ENCODE measurements at places on chromosomes 2 and 18.

DNA sequence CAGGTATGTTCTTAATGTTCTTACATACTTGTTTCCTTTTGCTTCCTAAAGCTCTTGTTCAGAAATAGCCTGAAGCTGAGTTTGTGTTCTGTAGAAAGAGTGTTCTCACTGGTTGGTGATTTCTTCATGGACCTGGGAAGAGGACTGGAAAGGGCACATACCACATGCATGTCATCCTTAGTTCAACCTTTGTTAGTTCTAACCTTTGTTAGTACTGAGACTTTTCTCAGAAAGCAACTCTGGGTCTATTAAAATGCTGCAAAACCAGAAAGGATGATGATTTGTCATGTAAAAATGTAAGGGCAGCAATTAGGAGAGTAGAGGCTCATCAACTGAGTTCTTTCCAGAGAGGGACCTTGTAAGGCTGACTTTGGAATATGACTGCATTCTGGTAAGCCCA is 2.5 kb upstream of the FAP start:
- DNase-seq: no peak

GRCh38 chr2:237156031-237156856 is 70.6 kb downstream of the COPS8 start:
- DNase-seq: no peak

- DNase-seq: no peak
Observed at GRCh38 chr2:46492301-46492700, 12.9 kb downstream of the TMEM247 start.

DNA sequence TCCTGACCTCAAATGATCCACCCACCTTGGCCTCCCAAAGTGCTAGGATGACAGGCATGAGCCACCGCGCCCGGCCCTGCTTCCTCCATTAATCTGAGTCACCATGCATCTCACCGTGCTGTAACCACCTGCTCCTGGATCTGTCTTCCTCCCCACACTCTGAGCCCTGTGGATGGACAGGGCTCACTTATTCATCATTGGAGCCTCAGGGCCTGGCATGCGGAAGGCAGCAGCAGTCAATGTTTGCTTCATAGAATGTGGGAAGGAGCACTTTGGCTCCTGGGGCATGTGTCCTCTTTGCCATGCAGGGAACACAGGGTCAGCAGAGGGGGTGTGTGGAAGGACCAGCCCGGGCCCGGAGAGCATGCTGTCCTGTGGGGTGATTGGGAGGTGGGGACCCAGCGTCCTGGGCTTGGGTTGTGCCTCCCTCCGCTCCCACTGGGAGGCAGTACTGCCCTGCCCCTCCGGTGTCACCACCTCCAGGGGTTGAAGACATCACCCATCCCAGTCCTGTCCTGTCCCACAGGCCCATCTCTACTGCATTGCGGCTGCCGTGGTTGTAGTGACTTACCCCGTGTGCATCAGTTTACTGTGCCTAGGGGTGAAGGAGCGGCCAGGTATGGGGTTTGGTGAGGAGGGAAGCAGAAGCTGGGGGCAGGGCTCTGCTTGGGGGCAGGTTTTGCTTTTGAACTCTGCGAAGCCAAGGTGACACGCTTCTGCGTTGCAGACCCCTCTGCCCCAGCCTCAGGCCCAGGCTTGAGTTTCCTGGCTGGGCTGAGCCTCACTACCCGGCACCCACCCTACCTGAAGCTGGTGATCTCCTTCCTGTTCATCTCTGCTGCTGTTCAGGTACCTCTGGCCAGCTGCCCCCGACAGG is 11.5 kb downstream of the MFSD2B start:
- no peak for DNase-seq

DNA sequence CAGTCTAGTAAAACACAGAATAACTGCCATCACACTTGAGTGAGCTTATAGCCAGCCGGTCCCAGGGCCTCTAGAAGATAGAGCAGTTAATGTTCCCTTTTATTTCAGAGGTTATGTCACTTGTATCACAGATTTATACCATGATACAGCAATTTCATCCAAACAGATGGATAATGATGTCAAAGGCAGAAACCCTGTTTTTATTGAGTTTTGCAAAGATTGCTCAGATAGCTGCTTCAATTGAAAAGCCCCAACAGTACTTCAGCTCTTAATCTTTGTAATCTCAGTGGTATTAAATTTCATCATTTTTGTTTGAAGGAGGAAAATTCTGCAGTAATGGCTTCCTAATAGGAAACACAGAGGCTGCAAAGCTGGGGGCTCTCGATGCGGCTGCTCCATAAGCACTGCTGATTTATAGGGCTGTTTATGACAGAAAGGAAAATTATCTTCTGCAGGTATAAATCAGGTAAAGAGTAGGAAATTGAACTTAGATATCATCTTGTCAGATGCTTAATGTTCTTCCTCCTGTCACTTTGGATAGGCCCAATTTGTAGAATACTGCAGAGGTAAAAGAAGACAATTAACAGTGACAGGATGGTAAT is 112.3 kb downstream of the LNPK start:
- no peak for DNase-seq
